ENCODE measurements at places on chromosomes 16 and 17. TPM values are rescaled to one million over a fixed set of nuclear protein-coding genes. Genes with fewer than 3 reads are reported as not detected.

The RNF222 gene
- polyA plus RNA-seq: not detected

The CES1 gene
- polyA plus RNA-seq: 28.9 TPM

The HASPIN gene
- 0.68 TPM for polyA plus RNA-seq

The MYO18A gene
- polyA plus RNA-seq: 30.3 TPM

The TNFRSF17 gene
- polyA plus RNA-seq: 2.0 TPM

The CARD14 gene
- polyA plus RNA-seq: 10.5 TPM

The RASL10B gene
- polyA plus RNA-seq: 0.31 TPM

The KRT9 gene
- polyA plus RNA-seq: not detected

The PHAF1 gene
- 7.5 TPM for polyA plus RNA-seq

The NXPH3 gene
- 0.50 TPM for polyA plus RNA-seq

The MYCBPAP gene
- polyA plus RNA-seq: not detected

The SLC6A2 gene
- 0.13 TPM for polyA plus RNA-seq

The HES7 gene
- polyA plus RNA-seq: not detected

The CALB2 gene
- polyA plus RNA-seq: 0.46 TPM
